Stimulated activated CD4-positive, alpha-beta T cell treated with anti-CD3 and anti-CD28 coated beads, TNF-alpha, amount 100 ng/mL, for 1 hour (primary cell): ENCODE measurements at places on chromosomes 11 and 22.
A peak's percentile ranks its signal among the peaks of the same experiment; 100 is the strongest.

DNA sequence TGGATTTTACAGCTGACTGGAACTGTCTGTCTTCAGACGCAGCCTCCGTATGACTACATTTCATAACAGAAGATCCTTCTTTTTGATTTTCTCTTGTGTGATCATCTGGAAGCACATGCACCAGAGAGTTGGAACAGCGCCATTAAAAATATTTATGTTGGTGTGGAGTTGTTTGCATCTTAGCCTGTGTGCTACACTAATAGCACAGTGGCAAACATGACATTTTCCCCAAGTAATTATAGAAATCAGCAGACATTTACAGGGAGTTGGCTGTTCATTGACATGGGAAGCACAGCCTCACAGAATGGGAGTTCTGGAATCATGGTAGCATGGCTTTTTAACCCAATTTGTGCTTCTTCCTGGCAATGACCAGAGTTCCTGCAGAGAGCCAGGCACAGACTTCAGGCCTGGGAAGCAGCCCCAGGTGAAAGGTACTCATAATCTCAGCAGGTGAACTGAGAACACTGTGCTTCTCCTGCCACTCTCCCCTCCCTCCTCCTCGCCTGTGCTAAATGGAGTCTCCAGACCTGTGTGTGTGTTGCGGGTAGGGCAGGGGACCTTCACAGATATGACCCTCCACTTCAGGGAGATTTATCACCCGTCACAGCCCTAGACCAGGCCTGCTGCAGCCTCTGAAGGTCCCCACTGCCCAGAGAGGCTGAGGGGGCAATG, 82.8 kb upstream of the PLET1 start:
- no peak for DNase-seq

DNA sequence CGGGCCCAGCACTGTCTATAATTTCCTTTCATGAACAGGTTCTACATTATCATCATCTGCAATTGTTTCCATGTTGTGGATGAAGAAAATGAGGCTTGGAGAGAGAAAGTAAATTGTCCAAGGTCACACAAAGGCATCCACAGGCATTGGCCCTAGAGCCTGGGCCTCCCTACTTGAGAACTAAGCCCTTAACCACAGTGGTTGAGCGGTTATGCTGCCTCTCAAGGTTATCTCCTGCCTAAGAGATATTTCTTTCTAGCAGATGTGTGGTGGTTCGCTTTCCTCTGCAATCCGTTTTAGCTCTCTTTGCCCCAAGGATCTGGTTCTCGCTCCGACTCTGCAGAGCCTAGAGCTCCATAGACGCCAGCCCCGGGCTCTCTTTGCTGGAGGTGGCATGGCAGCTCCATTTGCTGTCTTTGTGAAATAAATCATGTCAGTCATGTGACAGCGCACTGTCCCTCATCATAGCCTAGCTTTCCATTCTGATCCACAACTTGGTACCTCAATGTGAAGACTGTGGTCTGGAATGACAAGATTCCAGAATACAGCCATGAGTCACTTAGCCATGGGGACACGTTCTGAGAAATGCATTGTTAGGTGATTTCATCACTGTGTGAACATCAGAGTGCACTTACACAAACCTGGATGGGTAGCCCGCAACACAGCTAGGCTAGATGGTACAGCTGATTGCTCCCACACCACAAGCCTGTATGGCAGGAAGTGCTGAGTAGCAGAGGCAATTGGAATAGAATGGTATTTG, 27.2 kb downstream of the RPS6KA4 start:
- DNase-seq, result no peak

GRCh38 chr11:35484435-35484834, 41.0 kb downstream of the PAMR1 start:
- no peak for DNase-seq

- DNase-seq, result no peak
These were observed 226.1 kb upstream of the FAT3 start for GRCh38 chr11:91998481-91998880.

GRCh38 chr22:39148727-39149535, 3.5 kb downstream of the CBX7 start:
- DNase-seq, result peak; percentile 58

GRCh38 chr11:95676308-95676707, 113.3 kb downstream of the FAM76B start:
- DNase-seq, result no peak

GRCh38 chr11:69657456-69657910, 16.5 kb downstream of the CCND1 start:
- DNase-seq, result no peak

DNA sequence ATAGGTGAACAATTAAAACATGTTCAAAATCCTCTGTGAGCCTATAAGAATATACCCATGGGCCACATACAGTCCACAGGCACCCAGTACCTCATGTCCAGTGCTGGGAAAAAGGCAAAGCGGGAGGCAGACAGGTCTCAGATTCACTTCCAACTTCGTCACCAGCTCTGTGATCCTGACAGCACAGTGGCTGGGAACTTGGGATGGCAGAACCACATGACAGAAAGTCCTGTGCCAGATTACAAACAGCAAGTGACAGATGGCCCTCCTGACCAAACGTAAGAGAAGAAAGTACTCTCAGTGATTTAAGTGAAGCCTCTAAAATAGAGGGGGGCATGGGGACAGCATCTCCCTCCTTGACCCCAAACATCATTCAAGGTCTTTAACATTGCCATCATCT, 5.8 kb downstream of the SLC1A2 start:
- no peak for DNase-seq

GRCh38 chr11:617199-617911, 1.6 kb upstream of the IRF7 start:
- DNase-seq, result no peak

DNA sequence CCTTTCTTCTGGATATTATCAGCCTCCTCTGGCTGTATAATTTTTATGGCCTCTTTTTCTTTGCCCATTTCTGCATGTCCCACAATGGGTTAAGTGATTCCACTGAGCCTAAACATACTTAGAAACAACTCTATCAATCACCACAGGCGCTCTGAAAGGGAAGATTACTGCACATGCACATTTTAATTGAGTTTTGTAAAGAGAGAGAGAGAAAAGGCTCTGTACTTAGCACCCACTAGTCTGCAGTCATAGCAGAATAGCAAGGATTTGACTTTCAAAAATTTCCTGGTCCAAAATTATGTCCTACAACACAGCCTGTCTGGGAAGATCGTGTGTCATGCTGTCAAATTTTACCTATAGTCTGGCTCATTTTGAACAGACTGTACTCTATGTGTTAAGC, 758.5 kb downstream of the OPCML start:
- DNase-seq, result no peak

GRCh38 chr11:95877291-95877690, 46.6 kb downstream of the MTMR2 start:
- DNase-seq, result no peak

DNA sequence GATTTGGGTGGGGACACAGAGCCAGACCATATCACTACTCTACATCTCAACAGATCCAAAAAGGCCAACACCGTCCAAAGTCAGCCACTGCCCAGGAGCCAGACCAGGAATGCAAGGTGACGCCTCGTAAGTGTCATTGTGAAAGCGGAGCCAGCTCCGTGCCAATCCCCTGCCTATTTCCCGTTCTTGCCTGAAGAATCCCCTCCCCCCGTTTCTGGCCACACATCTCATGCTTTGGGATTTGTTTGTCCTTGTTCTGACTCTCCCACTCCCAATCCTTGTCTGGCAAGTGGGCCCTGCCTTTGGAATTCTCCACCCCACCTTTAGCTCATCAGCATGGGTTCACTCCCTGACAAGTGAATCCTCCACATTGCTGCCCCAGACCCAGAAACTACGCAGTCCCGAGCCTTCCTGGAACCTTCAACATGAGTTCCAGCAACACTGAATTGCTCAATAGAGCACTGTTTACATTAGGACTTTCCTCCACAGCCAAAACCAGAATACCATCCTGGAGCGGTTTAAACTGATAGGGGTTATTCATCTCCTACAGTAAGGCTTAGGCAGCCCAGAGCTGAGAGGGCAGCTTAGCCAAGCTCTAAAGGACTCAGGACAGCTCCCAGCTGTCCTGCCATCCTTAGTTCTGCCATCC, 6.0 kb upstream of the SLC35C1 start:
- no peak for DNase-seq

DNA sequence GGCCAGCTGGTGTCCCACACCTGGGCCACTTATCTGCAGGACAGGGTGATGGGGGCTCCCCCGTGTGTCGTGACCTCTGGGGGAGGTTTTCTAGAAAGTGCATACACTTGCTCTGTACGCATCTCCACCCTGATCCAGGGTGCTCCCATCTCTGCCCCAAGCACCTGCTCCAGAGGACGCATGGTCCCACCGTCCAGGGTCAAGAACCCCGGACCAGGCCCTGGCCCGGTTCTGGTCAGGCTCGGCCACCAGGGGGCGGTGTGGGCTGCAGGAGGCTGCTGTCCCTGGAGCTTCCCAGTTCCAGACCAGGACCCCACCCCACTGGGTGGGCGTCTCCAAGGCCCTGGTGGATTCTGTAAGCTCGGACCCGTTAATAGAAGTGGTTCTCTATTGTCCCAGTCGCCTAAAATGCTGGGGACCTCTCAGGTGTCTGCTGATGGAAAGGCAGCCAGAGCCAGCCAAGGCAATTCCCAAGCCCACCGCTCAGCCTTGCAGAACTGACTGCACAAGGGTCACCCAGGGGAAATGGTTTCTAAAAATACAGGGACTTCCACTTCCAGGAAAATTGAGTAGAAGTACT, 34.7 kb upstream of the SEPTIN5 start:
- no peak for DNase-seq

DNA sequence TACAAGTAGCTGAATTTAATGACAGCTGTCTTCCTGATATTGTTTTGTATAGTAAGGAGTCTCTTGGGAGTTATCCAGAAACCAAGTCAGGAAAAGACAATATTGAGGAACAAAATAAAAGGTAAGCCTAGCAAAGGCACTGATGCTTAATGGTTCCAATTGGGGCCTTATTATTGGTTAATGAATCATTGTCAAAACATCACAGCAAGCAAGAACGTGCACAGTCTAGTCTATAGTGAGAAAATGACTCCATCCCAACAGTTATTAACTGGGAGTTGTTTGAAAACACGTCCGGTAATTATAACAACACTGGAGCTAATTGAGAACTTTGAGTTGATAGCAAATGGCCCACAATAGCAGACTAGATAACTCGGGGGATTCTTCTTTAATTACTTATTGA, 17.7 kb downstream of the BSX start:
- DNase-seq, result no peak

DNA sequence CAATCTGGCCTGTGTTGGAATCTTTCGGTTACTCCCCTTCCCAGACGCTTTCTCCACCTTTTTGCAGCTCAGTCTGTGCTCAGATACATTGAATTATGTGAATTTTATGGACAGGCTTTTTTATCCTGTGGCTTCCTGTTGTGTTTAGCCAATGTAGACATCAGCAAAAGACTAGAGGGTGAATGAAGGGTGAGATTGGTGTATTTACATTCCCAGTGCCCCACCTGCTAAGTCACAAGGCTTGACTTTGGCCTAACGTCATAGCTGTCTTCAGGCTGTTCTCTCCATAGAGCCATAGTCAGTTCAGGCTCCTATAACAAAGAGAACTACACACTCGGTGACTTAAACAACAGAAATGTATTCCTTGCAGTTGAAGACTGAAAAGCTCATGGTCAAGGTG, 97.5 kb upstream of the FSHB start:
- DNase-seq, result no peak

DNA sequence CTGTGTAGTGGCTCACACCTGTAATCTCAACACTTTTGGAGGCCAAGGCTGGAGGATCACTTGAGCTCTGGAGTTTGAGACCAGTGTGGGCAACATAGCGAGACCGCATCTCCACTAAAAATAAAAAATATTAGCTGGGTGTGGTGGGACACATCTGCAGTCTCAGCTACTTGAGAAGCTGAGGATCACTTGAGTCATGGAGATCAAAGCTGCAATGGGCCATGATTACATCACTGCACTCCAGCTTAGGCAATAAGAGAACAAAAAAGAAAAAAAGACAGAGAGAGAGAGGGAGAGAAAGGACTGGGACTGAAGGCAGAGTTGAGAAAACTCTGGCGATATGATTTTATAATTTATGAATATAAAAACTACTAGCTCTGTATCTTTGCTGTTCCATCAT, 473.1 kb downstream of the LRRC4C start:
- DNase-seq, result no peak

- no peak for DNase-seq
These were observed 16.7 kb upstream of the FAM168A start for GRCh38 chr11:73614591-73614990.

GRCh38 chr11:64383580-64383979, 24.6 kb downstream of the RPS6KA4 start:
- DNase-seq, result no peak

DNA sequence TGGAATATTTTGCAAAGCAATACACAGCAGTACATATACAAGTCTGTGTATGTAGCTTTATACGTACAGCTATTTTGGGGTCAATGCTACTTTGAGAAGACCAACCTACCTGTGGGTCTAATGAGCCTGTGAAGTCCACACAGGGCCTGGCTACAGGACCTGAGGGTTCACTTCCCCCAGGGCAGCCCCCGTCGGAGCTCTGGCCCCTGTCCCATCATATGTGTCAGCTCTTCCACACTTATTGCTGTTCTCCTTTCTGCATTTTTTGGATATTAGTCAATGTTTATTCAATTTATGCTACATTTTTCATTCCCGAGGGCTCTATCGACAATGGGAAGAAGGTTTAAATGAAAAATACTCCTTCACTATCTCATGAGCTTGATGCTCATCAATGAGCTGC, 1473.6 kb downstream of the BRD1 start:
- DNase-seq, result no peak

DNA sequence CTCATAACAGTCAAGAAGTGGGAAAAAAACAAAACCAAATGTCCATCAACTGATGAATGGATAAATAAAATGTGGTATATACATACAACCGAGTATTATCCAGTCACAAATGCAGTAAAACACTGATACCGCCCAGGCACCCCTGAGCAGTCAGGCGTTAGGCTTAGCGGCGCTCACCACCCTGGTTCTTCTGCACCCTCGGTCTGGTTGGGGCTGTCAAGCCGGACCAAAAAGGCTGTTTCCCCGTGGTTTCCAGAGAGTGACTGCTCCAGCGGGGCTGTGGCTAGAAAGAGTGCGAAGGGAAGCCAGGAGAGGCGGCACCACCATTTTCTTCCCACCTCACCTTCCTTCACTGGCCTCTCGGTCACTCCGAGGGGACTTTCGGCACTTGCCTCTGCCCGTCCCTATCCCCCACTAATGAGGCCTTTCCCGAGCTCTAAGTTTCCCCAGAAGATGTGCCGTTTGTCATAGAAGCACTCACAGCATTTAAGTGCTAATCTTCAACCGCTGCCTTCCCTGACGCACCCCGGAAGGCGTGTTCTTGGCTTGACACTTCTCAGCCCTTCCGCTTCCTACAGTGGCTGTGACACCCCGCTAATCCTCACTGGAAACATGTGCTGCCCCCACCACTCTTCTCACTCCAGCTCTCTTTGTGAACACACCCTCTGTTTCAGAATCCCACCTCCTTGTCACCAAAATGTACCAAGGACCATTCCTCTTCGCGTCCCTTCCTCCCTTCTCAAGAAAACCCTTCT, 42.4 kb downstream of the FCHSD2 start:
- no peak for DNase-seq

- no peak for DNase-seq
These were observed 85.9 kb downstream of the GAB2 start for GRCh38 chr11:78331711-78332110.

- DNase-seq, result no peak
These were observed 127.2 kb downstream of the ST3GAL4 start for GRCh38 chr11:126482586-126483108.
